Spinal cord (tissue), 10 donors: ENCODE measurements at places on chromosomes 6 and 20. TPM values are rescaled to one million over a fixed set of nuclear protein-coding genes. Genes with fewer than 3 reads are reported as not detected.

DNA sequence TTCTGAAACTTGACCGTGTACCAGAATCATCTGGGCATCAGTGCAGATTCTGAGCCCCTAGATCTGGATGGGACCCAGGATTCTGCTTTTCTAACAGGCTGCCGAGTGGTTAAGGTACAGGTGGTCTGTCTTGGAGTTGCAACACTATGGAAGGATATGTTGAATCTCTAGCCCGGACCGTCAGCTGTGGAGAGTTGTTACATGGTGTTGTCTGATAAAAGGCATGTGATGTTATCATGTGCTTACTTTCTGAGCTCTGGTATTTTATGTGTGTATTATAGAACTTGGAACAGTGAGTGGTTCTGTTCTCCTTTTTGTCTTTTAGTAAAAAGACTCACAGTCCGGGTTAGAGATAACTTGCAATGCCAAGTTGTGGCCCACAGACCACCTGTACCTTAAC lies 123.0 kb downstream of the JARID2 start:
- no peak for DNase-seq

DNA sequence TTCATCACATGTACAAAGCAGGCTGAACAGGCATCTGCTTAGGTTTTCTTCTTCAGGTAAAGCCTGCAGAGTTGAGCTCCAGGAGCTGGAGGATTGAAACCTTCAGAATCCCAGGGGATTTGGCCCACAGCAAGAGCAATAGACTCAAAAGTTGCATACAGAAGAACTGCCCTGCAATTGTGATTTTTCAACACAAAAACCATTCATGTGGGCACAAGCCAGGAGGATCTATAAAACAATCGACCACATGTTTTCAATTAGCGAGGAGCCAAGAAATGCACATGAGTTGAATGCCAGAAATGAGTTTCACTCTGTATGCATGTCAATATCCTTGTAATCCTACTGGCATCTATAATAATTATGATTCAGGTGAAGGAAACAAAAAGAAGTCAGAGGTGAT lies 576.4 kb downstream of the HDGFL1 start:
- peak; percentile 32 for DNase-seq

DNA sequence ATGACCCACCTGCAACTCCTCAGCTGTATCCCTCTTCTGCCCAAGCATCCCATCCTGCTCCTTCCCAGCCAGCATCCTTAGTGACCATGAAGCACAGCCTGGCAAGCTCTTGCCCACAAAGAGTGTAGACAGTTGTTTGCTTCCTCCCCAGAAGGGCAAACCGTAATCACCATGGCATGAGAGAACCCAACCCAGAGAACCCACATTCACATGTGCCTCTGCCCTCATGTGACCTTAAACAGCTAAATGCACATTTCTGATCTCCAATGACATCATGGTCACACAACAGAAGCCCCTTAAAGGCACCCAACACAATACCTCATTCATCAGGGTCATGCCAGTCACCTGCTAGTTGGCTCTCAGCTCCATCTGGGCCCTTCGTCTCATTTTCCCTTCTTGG lies 162.8 kb upstream of the CDYL start:
- DNase-seq, result no peak

- no peak for DNase-seq
These were observed 267.1 kb downstream of the ERMARD start for GRCh38 chr6:170018422-170018935.

GRCh38 chr6:25172819-25173218 lies 106.4 kb upstream of the CARMIL1 start:
- no peak for DNase-seq

Gene OR2B6
- not detected for total RNA-seq

GRCh38 chr6:139925894-139926641 lies 551.6 kb upstream of the CITED2 start:
- DNase-seq, result peak; percentile 87

DNA sequence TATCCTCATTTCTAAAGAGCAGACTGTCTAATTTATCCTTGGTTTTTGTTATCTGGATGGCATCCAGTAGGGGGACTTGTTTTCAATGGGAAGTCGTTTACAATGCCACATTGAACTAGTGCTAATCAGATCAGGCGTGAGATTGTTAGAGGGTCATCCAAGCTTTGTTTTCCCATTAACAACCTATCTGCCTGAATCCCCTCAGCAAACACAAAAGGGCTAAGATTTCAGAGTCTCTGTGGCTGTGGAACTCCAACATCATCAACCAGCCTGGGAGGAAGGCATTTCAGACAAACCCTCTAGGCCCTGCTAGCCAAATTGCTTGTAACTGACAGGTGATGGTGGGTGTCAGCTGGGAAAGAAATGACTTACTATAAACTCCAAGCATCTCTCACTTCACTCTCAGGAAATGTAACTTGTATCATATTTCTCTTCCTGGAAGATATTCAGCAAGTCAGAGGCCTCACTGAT lies 47.7 kb downstream of the COL19A1 start:
- DNase-seq, result peak; percentile 11

- DNase-seq, result no peak
These were observed 47.5 kb downstream of the TSPYL4 start for GRCh38 chr6:116206231-116206903.

Gene OXT
- total RNA-seq, result 0.33 TPM

- DNase-seq, result no peak
These were observed 10.4 kb downstream of the MRPL14 start for GRCh38 chr6:44116641-44117382.

DNA sequence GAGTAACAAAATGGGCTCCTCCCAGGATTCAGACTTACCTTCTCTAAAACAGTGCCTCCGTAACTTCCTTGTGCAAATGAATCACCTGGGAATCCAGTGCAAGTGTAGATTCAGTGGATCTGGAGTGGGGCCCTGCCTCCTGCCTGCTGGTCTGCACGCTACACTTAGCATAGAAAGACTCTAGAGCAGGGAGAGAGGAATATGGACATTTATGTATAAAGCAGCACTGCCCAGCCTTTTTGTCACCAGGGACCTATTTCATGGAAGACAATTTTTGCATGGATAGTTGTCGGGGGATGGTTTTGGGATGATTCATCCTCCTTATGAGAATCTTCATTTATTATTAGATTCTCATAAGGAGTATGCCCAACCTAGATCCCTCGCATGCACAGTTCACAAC lies 42.3 kb upstream of the L3MBTL3 start:
- DNase-seq, result no peak

Gene TP53TG5
- total RNA-seq, result 0.69 TPM

- no peak for DNase-seq
These were observed 186.7 kb upstream of the TENT5A start for GRCh38 chr6:81938991-81939732.

GRCh38 chr20:5910186-5910585 lies 40.1 kb downstream of the TRMT6 start:
- DNase-seq, result no peak

Gene GRM1
- 12.2 TPM for total RNA-seq

Gene OLIG3
- 1.1 TPM for total RNA-seq

- DNase-seq, result no peak
These were observed 12.4 kb upstream of the CPNE5 start for GRCh38 chr6:36851626-36852025.

- DNase-seq, result no peak
These were observed 12.6 kb downstream of the SRC start for GRCh38 chr20:37358366-37359150.

- DNase-seq, result peak; percentile 95
These were observed at the start of gene SCAF8 for GRCh38 chr6:154733183-154733625. TSS of gene SCAF8 (plus strand) at chr6:154733416. CDS start at chr6:154733901, 485 bp downstream.
